ENCODE measurements at places on chromosomes 1 and 21.
A peak's percentile ranks its signal among the peaks of the same experiment; 100 is the strongest.

- no peak for DNase-seq
Observed at GRCh38 chr1:108615544-108615943, 45.3 kb downstream of the HENMT1 start.

DNA sequence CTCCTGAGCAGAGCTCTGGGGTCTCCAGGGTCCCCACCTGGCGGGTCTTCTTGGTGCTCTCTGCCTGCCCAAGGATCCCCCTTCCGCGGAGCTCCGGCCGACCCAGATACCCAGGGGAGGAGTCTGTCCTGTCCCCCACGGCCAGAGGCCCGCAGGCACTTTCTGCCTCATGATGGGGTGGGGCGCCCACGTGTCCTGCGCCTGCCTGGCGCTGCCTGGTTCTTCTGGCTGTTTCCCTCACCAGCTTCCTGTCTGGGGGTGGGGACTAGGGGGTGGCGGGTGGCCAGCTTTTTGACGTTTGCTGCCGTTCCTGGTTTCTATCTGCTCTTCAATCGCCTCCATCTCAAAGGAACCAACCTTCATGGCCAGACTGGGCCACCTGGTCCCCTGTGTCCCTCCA, 313.3 kb upstream of the VAMP3 start:
- DNase-seq, result no peak

DNA sequence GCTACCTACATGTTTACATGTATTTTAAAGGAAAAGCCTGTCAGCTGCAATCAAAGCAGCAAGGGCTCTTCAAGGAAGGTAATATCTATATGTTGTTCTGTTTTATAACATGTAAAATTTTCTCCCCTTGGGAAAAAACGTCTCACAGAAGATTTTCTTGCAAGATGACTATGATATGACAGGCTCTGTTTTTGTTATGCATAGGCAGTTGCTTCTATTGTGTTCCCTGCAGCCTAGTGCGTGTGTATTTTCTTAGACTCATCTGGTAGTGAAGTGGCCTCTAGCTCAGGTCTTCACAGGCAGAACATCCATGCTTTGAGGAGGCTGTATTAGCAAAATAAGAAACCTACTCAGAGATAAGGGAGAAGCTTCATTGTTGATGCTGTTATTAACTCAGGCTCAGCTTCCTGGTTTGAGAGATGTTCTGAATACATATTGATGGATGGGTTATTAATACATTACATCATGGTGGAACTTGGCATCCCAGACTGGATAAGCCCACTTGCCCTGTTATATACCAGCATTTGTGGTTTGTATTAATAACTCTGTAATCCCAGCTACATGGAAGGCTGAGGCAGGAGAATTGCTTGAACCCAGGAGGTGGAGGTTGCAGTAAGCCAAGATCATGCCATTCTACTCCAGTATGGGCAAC, 35.8 kb downstream of the LAMC1 start:
- no peak for DNase-seq

DNA sequence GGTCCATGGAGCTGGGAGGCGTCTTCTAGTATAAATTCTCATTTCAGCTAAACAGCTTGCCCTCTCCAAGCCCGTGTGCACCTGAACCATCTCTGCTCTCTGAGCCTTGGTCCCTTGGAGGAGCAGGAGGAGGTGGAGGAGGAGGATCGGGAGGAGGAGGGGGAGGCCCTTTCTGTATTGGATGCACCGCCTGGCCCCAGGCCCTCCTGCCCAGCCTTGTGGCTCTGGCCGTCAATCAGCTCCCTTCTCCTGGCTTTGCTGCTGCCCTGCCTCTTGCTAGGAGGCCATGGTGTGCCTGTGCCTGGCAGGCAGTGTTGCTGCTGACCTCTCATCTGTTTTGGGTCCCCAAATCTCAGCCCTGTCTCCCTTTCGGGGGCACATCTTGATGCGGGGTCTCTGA, 9.0 kb downstream of the COL18A1 start:
- DNase-seq, result no peak

DNA sequence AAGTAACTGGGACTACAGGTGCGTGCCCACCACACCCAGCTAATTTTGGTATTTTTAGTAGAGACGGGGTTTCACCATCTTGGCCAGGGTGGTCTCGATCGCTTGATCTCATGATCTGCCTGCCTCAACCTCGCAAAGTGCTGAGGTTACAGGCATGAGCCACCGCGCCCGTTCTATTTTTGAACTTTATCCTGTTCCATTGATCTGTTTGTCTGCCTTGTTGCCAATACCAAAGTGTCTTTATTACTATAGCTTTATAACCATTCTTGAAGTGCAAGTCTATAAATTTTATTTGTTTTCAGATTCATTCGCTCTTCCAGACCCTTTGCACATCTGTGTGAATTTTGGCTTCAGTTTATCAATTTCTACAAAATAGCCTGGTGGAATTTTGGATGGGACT, 28.0 kb downstream of the SYT14 start:
- DNase-seq, result no peak

- no peak for DNase-seq
Observed at GRCh38 chr1:91833946-91834345, 52.0 kb downstream of the TGFBR3 start.

DNA sequence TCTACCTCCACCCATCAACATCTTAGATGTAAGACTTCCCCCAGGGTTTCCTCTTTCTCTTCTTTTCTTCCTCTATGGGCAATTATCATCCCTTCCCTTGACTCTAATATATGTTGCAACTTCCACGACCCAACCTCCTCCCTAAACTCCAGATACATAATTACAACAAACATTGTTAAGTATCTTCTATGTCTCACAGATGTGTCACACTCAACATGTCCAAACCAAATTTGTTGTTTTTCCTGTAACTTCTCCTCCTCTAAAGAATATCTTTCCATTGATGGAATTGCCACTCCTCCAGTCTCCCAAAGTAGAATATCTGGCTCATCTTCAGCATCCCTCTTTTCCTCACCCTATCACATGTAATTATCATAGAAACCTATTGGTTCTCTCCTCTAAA, 314.2 kb downstream of the RWDD3 start:
- DNase-seq, result no peak

GRCh38 chr21:34133392-34133791, 60.0 kb downstream of the MRPS6 start:
- DNase-seq, result no peak

DNA sequence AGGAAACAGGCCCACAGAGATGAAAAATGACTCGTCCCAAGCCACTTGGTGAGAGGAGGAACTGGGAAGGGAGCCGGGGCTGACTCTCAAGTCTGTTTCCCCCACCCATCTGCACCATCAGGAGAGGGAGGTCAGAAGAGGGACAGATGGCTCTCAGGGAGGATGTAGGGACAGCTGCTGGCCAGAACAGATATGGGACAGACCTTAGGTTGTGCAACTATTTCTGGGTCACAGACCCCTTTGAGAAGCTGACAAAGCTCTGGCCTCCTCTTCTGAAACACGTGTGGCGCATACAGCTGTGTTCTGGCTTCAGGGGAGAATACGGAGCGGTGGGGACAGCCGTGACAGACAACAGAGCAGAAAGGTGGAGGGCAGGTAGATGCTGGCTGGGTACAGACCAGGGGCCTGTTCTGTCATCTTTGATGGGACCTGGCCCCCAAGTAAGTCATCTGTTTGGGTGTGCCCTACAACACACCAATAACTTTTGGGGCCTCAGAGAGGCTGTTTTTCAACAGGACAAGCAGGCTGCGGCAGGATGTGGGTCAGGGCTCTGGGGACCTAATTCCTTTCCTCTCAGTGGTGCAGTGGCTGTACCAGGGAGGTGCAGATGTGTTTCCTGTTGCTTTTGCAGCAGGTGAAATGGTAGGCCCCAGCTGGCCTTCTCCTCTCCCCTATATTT, 7.3 kb downstream of the SH3BGRL3 start:
- DNase-seq, result peak; percentile 43

Data from stimulated activated naive CD4-positive, alpha-beta T cell treated with Interleukin-2 at 50 U/mL for 16 hours (primary cell).